NCI-H510A (cell line): ENCODE measurements at places on chromosomes 3 and 15.

DNA sequence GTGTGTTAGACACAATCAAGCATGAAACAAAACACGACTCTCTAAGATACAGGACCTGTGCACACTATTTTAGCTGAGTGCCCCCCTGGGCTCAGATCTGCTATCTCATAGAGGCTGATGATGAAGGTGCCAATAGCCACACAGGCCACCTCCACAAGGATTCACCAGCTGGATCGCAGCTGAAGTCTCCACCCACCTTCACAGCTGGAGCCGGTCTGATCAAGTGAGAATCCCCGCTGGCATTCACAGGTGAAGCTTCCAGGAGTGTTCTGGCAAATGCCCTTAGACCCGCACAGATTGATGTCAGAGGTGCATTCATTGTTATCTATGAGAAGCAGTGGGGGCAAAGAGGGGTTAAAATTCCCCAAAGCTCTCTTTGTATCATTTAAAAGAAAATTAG, 90.1 kb downstream of the DUT start:
- no peak for DNase-seq

- no peak for DNase-seq
These were observed 120.3 kb upstream of the TJP1 start for GRCh38 chr15:29942548-29942947.

DNA sequence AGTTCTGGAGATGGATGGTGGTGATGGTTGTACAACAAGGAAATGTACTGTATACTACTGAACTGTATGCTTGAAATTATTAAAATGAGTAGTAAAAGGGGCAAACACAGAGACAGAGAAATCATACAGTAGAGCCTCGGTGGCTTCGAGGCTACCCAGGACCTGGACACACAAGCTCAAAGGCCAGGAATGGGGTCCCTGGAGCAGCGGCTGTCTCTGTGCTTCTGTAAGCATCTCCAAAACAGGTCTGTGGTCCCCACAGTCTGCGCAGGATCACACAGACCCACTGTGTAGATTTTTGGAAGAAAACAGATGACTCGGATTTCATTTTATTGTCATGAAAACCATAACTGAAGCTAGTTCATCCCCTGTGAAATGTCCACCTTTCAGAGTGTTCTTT, 39.7 kb downstream of the PGPEP1L start:
- DNase-seq = no peak

GRCh38 chr3:160755776-160756304, at the start of gene PPM1L:
TSS of gene PPM1L (plus strand) at chr3:160756231.
- DNase-seq = no peak

DNA sequence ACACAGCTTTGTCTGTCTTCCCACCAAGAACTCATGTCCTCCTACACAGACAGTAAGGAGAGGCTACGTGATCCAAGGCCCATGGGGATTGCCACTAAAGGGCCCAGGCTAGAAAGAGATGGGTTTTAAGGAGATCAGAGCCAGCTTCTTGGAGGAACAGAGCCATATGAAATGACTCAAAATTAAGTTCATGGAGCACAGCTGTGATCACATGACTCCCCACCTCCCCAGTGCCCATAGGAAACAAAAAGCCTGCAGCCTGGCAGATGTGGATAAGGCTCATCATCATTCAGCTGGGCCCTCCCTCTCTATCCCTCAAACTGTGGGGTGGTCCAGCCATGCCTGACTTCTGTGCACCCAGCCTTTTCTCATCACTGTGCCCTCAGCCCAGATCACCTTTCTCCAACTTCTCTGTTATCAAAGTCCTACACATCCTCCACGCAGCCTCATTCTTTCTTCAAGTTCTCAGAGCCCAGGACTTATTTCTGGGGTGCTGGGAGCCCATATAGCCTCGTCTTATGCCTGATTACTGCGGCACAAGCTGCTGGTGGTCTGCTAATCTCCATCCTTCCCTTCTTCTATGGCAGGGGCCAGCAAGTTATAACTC, 137.6 kb downstream of the SMAD6 start:
- no peak for DNase-seq

GRCh38 chr3:67093305-67093704, 95.2 kb downstream of the KBTBD8 start:
- no peak for DNase-seq

GRCh38 chr15:73723191-73723590, 30.0 kb downstream of the INSYN1 start:
- DNase-seq = no peak

DNA sequence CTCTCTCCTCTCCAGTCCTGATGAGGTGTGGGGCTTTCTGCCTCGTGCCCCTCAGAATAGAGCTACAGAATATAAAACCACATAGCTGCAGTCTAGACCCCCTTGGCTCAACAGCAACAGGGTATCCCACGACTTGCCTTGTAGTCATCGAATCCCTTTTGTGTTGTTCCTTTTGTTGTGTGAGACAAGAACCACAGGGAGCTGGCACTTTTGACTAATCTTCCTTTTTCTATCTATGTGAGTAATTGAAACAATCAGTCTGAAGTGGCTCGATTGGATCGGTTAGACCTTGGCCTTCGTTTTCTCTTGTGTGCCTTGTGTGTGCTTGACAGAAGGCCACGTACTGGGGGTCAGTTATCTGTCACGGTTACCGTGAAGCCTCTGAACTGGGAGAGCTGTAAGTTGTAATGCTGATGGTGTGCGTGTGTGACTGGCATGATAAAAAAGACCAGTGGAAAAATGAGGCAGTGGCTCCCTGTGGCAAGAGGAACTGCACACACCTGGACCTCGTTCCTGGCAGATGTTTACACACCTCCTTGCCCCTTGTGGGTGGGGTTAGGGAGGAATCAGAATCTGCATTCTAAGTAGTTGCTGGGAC, 23.2 kb upstream of the IQCF6 start:
- no peak for DNase-seq

- DNase-seq = no peak
These were observed 33.6 kb downstream of the KIF15 start for GRCh38 chr3:44795197-44795596.

DNA sequence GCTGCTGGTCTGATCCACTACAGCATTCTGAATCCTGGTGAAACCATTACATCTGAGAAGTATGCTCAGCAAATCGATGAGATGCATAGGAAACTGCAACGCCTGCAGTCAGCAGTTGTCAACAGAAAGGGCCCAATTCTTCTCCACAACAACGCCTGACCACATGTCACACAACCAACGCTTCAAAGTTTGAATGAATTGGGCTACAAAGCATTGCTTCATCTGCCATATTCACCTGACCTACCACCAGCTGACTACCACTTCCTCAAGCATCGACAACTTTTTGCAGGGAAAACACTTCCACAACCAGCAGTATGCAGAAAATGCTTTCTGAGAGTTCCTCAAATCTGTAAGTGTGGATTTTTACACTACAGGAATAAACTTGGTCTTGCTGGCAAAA, 54.7 kb upstream of the C2CD4B start:
- no peak for DNase-seq

DNA sequence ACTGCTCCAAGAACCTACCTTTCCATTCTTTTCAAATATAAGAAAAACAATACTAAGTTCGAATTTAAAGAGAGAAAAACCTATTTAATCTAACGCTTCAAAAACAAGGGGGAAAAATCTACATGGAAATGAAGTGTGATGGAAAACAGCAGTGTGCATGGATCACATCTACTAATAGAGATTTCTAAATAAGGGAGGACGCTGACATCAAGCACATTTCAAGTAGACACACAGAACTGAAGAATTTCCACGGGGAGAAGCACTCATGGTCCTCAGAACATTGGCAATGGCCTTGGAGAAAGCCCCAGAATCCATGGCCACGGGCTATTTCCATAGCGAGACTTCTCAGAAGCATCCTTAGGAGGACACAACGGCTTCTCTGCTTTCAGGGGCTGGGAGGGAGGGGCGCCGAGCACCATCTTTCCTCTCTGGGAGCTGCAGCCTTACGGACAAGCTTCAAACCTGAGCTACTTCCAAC, 1.0 kb downstream of the TASOR start:
- DNase-seq = no peak

DNA sequence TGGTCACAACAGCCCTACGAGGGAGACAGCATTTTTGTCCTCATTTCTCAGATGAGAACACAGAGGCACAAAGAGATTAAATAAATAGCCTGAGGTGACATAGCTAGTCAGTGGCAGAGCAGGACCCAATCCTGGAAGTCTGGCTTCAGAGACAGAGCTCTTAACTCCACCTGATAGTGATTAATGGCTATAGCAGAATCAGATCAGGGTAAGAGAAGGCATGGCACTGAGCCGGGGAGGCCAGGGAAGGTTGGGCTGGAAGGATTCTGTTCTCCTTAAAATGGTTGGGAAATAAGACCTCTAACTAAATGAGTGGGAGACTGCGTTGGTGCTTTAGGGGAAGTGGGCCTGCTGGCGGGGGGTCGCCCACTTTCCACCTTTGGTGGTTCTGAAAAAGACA, 104.5 kb downstream of the VGLL4 start:
- DNase-seq = no peak

DNA sequence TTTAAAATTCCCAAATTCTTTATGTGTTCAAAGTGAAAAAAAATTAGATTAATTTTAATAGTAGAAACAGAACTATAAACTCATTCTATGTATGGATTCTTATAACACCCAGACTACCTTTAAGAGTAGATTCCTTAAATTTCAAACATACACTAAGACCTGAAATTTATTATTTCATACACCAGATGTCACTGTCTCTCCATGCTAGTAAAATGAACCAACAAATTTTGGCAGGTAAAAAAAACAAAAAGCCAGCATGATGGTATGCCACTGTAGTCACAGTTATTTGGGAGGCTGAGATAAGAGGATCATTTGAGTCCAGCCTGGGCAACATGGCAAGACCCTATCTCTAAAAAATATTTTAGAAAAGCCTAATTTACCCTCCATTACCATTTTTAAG, 461.3 kb upstream of the NAALADL2 start:
- DNase-seq = no peak

GRCh38 chr3:154843647-154844046, 236.5 kb upstream of the MME start:
- DNase-seq = no peak

DNA sequence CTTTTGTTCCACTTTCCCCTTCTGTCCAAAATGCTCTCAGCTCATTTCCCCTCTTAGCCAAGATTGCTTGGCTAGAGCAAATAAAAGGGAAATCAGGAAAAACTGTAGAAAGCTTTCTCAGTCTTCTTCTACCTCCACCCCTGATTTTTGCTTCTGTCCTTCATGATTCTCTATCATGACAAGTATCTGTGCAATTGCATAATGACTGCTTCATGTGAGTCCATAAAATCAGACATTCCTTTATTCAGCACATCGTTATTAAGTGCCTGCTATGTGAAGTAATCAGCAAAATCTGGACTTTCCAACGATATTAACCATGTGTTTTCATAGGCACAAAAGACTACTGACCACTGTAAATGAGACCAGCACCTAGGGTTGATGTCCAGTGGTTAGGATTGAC, 321.5 kb upstream of the CBLB start:
- no peak for DNase-seq

- no peak for DNase-seq
These were observed 897 bp upstream of the TLE3 start for GRCh38 chr15:70098461-70099166.

DNA sequence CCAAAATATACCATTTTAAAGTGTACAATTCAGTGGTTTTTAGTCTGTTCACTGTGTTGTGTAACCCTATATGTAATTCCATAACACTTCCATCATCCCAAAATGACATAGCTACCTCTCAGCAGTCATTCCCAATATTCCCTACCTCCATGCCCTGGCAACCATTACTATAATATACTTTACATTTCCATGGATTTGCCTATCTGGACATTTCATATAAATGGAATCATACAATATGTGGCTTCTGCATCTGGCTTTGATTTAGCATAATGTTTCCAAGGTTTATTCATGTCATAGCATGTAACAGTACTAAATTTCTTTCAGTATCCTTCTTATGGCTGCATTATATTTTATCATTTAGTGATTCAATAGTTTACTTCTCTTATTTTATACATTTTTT, 25.3 kb downstream of the FAM98B start:
- DNase-seq = no peak

DNA sequence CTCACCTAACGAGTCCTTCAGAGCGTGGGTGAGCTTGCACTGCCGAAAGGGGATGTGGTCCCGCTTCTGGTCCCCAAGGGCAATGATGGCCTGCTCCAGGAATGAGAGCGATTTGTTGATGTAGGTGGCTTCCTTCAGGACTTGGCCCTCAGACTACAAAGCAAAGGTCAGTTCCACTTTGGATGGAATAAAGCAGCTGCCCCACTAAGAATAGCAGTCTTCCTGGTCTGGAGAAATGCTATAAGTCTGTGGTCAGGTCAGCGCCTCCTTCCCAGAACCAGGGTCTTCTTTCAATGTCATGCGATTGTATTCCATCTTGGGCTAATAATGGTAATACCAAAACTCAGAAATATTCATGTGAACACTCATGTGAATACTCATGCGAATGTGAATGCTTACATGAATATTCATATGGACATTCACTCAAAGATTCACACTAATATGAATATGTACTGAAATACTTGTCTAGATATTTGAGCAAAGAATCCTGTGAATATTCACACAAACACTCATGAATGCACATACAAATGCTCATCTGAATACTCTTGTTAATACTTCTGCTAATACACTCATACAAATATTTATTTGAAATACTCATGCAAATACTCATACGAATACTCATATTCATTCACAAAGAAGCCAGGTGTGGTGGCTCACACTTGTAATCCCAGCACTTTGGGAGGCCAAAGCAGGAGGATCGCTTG, 16.7 kb downstream of the KIF9 start:
- DNase-seq = no peak

DNA sequence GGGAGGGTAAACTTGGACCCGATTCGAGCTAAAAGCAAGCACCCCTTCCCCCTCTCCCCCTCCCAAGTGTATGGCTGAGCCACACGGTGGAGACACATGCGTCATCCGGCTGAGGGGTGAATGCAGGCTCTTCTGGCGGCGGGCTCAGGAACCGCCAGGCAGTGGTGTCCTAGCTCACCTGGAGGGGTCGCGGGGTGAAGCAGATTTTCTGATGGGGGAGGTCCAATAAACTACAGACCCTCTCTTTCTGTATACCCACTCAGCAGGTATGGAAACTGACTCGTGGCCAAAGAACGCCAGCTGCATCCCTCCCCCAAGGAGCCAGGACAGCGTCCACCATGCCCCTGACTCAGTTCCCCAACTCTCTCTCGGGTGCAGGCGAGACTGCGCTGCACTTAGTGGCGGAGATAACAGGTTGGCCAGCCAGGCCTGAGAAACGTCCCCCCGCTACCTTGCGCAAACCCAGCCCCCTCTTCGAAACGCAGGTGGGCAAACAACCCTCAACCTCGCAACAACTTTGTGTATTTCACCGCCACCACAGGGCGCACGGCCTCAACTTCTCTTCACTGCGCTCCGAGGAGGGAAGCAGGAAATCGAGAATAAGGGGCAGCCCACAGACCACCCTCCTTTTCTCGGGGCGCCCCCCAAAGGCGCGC, 1.3 kb downstream of the MAGI1 start:
- peak; percentile 14 for DNase-seq

- DNase-seq = no peak
These were observed 154.7 kb downstream of the SV2B start for GRCh38 chr15:91254766-91255165.
